Activated CD8-positive, alpha-beta memory T cell treated with anti-CD3 and anti-CD28 coated beads for 48 hours (primary cell): ENCODE measurements at places on chromosomes 4 and X.

DNA sequence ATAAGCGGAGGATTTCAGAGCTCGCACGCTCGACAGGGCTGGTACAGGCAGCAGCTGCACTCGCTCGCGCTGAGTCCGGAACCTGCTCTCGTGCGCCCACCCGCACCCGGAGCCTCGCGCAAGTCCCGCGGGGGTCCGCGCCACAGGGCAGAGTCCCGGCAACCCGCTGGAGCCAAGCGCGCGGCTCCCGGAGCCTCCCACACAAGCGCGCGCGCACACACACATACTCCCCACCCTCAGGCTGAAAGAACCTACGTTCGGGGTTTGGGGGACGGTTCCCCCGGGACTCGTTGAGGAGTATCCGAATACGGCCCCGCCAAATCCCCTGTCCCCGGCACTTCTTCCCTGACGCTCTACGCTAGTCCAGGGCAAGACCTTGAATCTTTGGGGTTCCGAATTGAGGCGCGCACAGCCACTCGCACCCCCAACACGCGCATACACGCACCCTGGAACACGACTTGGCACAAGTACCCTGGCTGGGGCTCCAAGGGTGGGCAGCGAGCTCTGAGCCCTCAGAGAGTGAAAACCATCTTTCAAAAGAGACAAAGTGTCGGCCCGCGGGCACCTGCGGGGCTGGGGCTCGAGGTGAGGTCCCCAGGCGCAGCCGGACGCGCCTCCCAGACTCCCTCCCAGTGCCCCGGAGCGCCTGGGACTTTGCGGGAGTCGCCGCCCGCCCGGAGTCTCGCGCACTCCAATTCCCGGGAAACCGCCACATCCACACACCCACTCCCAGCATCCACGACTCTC lies 952 bp downstream of the ANOS1 start:
- DNase-seq, result no peak

DNA sequence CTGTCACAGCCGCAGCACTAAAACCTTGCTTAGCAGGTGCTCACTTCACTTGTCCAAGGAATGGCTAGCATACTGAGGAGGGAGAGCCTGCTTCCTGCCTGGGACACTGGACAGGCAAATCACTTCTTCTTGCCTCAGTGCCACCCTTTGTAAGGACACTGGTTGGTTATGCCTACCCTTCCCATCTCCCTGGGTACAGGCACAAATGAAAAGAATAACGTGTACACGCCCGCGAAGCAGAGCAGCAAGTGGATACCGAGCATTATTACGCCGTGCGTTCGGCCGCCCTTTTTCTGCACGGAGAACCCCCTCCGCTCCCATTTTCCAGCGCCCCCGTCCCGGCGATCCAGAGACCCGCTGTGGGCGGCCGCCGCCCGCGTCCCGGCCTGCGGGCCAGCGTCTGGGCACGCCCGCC lies 338 bp upstream of the KLHL2 start:
- DNase-seq, result no peak

- DNase-seq, result no peak
These were observed 421.4 kb upstream of the DIPK2B start for GRCh38 chrX:45622042-45622423.

DNA sequence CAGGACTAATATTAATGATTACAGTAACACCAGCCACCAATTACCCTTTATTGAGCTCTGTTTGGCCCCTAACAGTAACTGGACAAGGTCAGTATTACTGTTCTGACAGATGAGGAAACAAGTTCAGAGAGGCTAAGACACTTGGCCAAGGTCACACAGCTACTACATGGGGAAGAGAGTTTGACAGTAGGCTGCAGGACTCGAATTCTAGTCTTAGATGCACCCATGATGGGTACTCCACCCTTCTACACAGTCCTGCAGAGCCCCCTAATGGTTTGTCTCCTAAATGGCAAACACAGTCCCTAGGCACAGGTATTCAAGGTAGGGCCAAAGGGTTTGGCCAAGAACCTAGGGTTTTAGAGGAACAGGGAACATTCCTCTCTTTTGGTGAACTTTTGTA lies 93.9 kb downstream of the NSUN7 start:
- DNase-seq, result no peak

- no peak for DNase-seq
These were observed 61.3 kb downstream of the HCCS start for GRCh38 chrX:11172415-11172814.

DNA sequence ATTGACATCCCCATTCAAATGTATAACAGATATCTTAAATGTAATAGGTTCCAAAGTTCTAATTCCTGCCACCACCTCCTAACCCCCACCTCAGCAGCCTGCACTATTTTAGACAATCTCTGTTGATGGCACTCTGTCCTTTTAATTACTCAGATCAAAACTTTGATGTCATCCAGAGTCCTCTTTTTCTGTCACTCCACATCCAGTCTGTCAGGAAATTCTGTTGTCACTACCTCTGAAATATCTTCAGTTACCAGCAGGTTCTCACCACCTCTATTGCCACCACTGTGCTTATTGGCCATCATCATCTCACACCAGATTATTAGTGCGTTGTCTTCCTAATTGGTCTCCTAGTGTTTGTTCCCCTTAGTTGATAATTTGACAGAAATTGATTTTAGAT lies 76.2 kb downstream of the PTPN13 start:
- no peak for DNase-seq

GRCh38 chr4:90219822-90220221 lies 92.6 kb downstream of the CCSER1 start:
- DNase-seq, result no peak

GRCh38 chr4:108850219-108850649 lies 87.4 kb upstream of the ETNPPL start:
- no peak for DNase-seq

DNA sequence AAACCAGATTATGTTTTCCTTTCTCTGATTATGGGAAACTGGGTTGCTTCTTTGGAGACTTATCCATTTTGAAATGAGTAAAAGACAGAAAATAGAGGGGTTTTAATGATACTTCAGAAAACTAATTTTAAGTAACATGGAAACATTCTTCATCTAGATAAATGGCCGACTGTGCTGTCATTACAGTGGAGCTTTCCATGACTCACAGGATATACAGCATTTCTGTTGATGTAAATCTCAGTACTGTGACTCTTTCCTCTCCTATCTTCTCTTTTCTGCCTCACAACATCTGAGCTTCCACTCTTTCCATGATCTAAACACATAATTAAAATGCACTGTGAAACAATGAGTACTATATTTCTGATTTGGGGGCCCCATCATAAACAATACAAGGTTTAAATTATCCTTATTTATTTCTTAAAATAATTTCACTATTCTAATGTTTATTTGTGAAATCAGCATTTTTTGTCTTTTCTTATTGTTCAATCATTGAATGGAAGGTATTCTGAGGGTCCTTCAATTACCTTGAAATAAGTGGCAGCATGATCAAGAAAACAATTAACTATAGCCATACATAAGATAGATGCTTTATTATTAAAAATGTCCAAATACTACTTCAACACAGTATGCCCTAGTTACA lies 19.3 kb downstream of the SEC24D start:
- no peak for DNase-seq

DNA sequence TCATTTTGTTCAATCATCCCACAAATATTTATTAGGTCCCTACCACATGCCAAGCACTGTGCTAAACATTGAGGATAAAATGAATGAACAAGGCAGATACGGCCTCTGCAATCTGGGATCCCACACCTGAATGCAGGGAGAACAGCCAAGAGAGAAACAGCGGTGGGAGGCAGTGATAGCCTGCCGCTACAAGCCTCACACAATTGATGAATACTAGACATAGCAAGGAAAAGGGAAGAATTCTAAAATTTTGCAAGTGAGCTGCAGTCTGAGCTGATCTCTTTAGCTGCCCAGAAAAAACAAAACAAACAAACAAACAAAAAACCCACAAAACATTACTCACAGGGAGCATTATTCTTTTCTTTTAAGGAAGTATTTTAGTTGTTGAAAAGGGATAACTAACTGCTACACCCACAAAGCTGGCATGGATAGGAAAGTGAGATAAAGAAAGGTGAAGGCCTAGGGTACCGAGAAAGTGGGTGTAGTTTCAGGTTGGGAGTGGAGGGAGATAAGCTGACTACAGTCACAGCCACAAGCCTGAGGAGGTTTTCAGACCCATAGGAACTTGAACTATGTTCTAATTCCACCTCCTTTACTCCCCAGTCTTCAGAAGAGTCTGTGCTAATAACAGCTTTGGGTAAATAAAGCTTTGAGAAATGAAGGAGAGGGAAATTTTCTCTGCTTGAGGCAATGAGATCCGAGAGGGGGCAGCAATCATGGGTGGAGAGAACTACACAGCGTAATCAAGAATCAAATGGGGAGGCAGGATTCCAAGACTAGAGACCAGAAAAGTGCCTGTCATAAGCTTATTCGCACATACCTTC lies 85.4 kb downstream of the SH3RF1 start:
- no peak for DNase-seq

- DNase-seq, result no peak
These were observed 881.0 kb downstream of the PCDH18 start for GRCh38 chr4:136651278-136651667.

DNA sequence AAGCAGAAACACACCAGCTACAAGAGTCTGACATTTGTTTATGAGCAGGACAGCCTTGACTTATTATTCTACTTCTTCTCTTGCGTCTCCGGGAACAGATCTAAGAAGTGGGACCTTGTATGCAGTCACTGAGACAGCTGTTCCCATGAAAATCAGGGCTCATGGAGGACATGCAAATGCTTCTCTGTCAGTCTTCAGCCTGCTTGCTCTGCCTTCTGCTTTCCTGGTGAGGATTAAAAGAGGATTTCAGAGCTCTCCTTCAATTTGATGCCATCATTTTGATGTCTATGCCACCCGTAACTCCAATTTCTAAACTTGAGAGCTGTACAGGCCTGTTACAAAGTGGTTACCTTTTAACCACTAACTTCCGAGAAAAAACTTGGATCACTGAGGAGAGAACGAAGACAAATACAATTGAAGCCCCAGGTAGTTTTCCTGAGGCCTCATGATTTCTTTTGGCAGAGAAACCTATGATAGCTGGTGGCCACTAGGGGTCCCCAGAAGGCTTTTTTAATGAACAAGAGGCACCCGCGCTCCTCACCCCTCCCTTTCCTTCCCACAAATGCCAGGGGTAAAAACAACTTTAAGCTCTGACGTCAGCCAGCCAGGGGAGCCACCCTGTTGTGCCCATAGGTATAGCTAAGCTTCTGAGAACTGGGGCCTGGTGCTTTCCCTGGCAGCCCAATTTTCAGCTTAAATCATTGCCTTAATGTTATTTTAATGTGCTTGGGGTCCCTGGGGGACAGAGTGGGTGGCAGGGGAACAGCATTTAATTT lies 97.0 kb downstream of the DDIT4L start:
- peak; percentile 56 for DNase-seq

GRCh38 chrX:63657821-63658220 lies 127.2 kb downstream of the ARHGEF9 start:
- no peak for DNase-seq

DNA sequence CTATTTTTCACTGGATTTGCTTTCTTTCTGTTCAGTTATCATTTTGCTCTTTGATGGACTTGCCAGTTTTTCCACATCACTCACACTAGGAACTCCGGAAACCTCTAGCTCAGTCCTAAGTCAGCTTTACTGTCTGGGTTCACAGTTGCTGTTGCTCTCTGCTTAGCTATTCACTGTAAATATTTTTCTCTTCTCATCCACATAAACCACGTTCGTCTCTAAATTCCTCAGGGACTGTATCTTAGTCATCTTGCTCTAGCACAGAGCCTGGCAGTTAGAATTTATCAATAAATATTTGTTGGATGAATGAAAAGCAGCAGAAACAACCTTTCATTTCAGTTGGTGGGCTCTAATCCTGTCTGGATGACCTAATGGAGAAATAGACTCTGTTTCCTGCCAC lies 119.4 kb upstream of the DMD start:
- no peak for DNase-seq

GRCh38 chr4:61079976-61080375 lies 120.2 kb upstream of the ADGRL3 start:
- DNase-seq, result no peak

- DNase-seq, result no peak
These were observed 10.2 kb upstream of the TMEM185A start for GRCh38 chrX:149641835-149642234.

- DNase-seq, result no peak
These were observed 28.7 kb downstream of the NLRP2B start for GRCh38 chrX:57651169-57651919.

GRCh38 chr4:146243141-146243882 lies 29.0 kb downstream of the REELD1 start:
- peak; percentile 62 for DNase-seq

DNA sequence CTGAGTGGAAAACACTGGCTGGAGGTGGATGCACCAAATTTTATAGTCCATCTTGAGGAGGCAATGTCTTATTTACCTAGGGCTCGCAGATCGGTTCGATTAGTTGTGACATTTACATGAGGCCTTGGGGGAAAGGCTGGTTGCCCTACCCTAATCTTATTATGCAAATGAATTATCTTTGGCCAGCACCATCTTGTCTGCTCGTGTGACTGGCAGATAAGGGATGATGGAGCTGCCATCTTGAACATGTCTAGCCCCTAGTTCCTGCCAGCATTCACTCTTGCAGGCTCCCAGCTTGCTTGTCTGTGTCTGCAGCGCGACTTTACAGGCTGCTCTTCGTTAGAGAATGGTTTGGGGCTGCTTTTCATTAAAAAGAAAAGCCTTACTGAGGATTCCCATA lies 61.9 kb downstream of the SEC24B start:
- DNase-seq, result no peak

DNA sequence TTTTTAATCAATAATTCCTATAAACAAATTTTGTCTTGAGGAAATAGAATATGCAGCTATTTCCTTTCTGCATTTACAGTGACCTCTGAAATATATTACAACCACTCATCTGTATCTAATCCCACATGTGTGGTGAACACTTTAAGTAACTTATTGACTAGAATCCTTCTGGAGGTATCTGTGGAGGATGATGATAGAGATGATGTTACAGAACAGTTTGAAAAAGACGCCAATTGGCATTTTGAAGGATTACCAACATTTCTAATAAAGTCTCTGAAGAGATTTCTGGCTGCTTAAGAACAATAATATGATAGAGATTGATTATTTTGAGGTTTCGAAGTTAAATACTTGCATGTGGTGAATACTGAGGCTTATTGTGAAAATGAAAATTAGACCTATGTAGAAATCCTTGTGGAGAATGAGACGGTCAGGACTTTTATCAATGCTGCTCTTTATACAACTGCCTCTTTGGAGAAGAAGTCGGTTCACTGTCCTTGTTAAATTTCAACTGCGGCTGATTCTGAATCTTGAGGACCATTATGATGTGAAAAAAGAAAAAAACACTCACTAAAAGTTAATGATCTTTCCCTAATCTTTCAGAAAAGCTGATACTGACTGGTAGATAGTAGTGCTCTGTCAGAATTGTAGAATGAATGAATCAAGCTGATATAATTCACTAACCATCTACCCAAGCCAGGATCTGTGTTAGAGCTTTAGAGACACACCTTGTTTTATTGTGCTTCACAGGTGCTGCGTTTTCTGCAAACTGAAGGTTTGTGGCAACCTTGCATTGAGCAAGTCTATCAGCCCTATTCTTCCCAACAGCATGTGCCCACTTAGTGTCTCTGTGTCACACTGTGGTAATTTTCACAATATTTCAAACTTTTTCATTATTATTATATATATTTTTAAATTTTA lies 204.7 kb downstream of the SPRY1 start:
- DNase-seq, result no peak
